NCI-H1048 (cell line): ENCODE measurements at places on chromosomes 1 and 21.

DNA sequence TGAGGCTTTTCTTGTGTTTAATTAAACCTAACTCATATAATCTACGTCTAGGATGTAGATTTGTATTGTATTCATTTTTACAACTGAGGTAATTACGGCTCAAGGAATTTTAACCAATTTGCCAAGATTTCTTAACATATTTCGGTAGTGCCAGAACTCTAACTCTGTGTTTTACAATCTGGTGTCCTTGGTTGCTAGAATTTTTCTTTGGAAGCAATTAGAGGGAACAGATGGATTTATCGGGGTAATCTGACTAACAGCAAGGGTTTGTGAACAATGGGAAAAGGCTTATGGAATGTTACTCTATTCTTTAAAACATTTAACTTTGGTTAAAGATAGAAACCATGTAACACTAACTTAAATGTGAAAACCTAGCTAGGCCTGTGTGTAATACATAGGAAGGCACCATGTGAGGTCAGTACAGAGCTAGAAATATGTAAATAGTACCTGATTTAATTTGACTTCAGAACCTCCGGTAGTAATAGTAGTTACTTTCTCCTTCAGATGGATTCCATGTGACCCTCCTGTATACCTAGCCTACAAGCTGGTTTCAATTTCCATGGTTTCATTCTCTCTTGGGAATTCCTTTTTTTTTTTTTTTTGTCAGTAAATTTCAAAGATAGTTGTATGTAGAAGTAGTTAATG is 1.2 kb downstream of the MTF2 start:
- DNase-seq, result peak; percentile 28

DNA sequence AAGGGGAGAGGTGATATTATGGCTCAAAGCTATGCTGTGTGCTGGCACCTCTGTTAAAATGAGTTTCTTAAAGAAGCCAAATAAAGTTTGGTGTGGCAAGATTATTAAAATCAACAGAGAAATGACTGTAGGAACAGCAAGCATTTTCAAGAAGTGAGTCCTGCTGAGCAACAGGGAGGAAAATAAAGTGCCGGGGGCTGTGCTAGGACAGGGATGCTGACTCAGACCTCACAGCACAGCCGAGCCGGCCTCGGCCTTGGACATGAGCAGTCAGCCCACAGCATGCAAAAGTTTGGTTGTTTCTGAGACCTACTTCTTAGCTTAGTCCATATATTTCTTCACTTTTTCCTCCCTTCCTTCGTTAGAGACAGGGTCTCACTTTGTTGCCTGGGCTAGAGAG is 19.2 kb downstream of the CNIH3 start:
- DNase-seq, result no peak

DNA sequence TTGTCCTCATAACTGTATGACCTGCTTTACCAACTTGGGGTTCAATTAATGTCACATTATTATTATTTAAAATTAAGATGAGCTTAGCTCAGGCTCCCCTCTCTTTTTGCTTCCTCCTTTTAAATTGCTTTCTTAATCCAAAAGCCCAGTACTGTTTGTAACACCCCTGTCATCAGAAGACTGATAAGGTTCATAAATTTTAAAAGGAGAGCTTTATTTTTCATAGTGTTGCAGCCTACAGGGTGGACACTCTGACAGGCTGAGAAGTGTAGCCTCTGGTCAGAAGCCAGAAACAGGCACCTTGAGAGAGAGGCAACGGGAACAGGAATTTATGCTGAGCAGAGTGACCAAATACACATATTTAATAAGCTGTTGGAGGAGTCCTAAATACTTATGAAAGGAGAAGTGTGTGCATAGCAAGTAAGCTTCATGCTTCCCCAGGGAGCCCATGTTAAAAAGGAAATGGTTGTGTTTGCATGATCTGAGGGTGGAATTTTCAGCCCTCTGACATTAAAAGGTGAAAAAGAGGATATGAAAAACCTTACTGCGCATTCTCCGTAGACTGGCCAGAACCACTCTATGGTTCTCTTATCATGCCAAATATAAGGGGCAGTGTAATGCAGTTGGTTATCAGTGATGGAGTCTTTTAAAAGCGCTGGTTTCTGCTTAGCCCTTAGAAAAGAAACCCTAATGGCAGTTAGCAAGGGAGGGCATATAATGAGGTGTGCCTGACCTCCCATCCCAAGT is 30.5 kb upstream of the FGGY start:
- no peak for DNase-seq

- DNase-seq, result no peak
These were observed 101.2 kb upstream of the IRF2BP2 start for GRCh38 chr1:234710936-234711724.

DNA sequence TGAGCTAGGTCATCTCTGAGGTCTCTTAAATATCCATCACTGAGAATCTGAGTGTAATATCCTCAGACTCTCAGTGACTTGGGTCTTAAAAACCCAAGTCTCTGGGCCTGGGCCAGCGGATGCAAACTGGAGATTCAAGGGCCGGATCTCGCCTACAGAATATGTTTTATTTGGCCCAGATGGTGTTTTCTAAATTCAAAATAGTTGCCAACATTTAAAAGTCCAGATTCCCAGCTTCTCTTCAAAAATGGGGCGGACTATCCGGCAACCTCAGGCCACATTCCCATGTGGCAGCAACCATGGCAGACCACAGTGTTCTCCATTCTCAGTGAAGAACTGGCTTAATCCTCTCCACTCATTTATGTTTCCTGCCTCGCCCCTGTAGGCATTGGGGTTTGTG is 12.7 kb upstream of the HEYL start:
- no peak for DNase-seq

GRCh38 chr1:109788695-109789521 is 25.2 kb upstream of the EPS8L3 start:
- no peak for DNase-seq

- DNase-seq, result no peak
These were observed 8.9 kb downstream of the PGBD2 start for GRCh38 chr1:248914796-248915381.

DNA sequence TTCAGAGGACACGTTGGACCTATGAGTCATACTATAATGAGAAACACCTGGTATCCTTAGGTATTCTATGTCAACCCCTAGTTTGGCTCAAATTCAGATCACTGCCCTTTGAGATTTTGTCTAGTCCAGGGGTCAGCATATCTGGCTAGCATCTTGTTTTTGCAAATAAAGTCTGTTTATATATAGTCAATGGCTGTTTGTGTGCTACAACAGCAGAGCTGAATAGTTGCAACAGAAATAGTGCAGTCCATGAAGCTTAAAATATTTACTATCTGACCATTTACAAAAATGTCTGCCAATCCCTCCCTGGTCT is 48.5 kb upstream of the EDEM3 start:
- DNase-seq, result no peak

DNA sequence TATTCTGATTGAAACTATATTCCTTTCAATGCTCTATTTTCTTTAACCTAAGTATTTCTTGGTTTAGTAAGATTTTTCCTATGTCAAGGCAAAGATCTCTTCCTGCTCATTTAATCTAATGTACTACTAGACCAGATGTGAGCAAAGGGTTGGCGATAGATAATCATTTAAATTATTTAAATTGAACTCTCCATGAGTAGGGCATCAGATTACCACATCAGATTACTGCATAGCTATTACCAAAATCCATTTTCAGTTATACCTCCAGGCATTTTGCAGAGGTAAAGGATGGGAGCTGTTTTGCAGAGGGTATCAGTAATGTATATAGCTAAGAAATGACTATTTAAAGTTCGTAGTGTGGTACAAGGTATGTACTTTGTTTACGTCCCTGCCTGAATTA is 607.9 kb downstream of the PTPRC start:
- no peak for DNase-seq

GRCh38 chr1:173878251-173878650 is 10.1 kb downstream of the ZBTB37 start:
- DNase-seq, result no peak

GRCh38 chr21:26195708-26196107 is 25.1 kb upstream of the APP start:
- DNase-seq, result no peak

DNA sequence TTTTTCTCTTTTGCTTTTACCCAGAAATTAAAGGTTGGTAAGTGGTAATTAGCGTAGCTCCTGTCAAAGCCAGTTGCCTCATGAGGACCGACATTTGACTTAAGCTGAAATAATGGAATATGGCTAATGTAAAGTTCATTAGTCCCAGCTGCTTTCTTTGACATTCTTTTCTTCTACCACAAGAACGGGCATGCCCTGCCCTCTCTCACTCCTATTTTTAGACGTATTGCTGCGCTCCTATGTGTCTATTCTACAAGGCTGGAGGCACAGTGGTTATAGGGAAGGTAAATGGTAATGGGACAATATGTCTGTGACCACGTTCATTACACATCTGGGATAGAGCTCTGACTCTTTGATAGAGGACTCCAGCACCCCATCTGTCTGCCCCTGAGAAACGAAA is 6.8 kb downstream of the CORT start:
- DNase-seq, result no peak

- no peak for DNase-seq
These were observed 9.6 kb upstream of the TNFRSF25 start for GRCh38 chr1:6475381-6476133.

DNA sequence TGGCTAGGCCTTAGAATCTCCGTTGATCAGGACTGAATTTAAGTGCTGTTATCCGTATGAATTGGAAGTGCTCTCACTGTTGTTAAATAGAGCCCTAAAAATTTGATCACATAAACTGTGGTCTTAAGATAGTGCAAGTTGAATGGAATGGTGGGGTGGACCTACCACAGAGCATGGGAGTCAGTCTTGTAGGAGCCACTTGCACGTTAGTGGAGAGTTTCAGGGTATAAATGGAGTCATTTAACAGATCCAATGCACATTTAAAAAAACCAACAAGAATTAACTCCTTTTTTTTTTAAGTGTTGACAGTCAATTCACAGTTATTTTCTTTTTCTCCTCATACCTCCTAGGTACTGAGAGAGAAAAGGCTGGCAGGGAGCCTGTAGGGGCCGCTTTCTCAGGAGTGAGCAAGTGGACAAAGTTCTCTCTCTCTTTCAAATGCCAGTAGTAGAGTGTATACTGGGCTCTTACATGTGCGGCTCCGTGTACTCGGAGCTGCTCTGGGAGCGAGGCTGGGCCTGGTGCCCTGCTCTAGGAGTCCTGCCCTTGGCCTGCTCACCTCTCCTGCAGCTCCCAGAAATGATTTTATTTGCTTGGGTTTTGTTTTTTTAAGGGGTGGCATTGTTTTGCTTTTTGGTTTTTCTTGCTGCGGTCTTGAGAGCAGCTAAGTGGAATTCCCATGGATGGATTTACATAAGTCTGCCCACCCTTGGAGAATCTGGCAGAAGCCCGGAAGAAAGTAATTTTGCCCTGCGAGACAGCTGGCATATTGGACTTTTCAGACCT is 91.3 kb downstream of the ATP5PO start:
- DNase-seq, result no peak

DNA sequence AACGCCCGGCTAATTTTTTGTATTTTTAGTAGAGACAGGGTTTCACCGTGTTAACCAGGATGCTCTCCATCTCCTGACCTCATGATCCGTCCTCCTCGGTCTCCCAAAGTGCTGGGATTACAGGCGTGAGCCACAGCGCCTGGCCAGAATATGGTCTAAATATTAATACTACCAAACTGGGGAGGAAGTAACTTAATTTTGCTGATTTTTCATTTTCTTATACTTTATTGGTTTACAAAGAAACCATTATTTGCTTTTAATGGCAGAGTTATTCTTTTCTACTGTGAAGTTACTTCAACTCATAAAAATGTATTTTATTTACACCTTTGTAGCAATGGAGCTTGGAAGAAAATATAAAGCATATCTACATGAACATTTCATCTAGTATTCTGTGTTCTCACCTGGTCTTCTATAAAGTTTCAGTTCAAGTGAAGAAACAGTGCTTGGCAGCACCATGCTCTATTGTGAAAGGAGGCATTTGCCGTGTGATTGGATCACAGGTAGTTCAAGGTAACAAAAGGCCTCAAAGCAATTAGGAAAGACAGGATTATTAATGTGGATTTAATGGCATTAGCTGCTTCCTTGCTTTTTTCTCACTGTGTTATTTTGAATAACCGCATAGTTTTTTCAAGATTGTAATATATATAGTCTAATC is 13.6 kb downstream of the GBP1 start:
- DNase-seq, result no peak

- DNase-seq, result no peak
These were observed 91.5 kb downstream of the IER5 start for GRCh38 chr1:181179987-181180365.

- no peak for DNase-seq
These were observed 182.8 kb downstream of the PSMG1 start for GRCh38 chr21:39000496-39000895.

DNA sequence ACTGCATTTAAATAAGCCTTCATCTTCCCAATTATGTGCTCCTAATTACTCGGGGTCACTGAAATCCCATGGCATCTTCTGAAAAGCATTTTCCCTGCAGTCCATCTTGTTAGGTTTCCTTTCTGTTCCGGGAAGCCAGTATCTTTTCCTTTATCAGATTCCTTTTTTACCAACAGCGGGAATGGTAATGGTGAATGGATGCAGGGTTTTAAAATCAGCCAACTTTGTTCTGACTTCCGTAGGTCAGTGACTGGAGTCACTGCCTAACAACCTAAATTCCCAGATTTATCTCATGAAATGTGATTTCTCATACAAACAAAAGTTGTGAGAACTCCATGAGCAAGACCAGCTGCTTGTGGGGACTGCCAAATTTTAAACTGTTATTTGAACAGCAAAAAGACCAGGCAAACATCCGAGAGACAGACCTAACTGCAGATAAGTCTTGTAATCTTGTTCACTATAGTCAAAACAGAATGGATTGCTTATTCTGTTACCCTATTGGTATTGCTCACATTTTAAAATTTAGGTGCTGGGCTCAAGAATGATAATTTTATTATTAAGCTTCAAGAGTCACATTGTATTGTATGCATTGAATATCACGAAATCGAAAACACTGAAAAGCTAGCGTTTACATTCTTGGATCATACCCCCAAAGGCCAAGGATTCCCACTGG is 1.2 kb upstream of the RWDD3 start:
- DNase-seq, result no peak
